ENCODE measurements at places on chromosomes 3 and 15.

GRCh38 chr15:82951472-82952157 is 905 bp downstream of the HOMER2 start:
- DNase-seq: no peak

DNA sequence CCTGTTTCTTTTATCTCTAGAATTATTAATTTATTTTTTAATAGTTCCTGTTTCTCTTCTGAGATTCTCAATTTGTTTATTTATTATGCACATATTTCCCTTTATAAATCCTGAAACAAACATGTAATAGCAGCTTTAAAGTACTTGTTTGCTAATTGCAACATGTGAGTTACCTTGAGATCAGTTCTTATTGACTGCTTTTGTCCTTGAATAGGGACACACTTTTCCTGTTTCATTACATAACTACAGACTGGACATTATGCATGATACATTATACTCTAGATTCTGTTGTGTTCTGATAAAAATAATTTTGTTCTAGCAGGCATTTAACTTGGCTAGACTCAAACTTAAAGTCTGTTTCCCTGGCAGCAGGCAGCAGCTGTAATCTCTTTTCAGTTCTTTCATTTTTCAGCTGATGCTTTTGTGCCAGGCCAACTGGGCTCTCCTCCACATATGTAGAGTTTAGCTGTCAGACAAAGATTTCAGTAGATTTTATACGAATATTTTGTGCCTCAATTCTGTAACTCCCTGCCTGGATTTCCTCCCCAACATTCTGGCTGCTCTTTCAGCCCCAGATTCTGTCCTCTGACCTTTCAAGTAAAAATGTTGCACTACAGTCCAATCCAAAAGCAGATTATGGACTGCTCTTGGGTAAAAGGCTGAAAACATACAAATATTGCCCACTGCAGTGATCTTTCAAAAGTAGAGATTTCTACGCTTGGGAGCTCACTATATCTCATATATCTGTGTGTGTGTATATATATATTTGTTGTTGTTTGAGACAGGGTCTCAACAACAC is 41.9 kb downstream of the PCOLCE2 start:
- no peak for DNase-seq

GRCh38 chr15:85504749-85505676 is 124.6 kb downstream of the AKAP13 start:
- DNase-seq: no peak

DNA sequence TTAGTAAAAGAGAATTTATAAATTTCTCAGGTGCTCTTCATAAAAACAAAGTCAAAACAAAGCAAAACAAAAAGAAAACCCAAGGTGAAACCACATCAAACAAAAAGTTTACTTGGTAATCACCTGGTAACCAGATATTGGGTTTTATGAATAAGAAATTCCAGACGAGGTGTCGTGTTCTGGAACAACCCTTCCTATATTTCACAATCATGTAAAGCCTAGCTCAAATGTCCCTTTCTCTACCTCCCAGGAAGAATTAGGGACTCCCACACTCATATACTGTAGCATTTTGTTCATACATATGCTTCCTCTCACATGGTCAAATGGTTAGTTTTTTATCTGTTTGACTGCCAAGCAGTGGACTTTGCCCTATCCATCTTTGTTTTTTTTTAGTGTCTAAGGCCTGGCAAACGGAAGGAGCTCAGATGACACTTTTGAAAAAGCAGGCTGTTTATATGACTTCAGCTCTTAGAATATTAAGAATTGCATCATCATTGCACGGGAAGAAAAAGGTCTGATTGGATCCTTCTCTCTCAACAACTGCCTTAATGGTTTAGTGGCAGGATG is 326.7 kb upstream of the TBL1XR1 start:
- DNase-seq: no peak

DNA sequence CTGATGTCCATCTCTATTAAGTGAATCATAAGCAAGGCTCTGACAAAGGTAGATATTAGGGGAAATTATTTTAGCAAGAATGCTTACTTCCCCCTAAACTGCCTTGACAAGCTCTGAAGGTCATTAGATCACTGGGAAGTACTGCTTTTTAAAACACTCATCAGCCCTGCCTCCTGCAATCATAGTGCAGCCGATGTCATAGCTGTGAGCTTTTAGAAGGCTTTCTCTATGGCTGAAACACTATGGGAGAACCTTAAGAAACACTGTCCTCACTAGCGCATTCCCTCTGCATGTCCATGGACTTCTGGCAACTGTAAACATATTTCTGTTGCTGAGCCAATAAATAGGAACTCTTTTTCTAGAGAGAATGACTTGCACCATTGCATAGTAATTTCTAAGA is 38.7 kb upstream of the PTPRG start:
- DNase-seq: no peak

GRCh38 chr15:76809412-76810103 is 95.6 kb downstream of the SCAPER start:
- DNase-seq: no peak

GRCh38 chr3:99191186-99191585 is 289.7 kb upstream of the DCBLD2 start:
- no peak for DNase-seq

DNA sequence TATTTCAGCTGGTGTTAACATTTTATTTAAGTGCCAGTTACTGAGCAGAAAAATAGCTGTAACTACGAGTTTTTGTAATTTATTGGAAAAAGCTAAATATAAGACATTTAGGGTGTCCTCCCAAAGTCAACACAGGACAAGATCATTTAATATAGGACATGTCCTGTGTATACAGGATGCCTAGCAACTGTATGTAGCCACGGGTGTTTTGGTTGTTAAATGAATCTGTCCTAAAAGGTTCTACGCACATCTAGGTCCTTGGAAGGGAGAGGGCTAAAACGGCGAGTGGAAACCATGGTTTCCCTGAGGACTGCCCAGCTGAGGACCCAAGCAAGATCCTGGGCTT is 565 bp upstream of the ZNF621 start:
- no peak for DNase-seq

DNA sequence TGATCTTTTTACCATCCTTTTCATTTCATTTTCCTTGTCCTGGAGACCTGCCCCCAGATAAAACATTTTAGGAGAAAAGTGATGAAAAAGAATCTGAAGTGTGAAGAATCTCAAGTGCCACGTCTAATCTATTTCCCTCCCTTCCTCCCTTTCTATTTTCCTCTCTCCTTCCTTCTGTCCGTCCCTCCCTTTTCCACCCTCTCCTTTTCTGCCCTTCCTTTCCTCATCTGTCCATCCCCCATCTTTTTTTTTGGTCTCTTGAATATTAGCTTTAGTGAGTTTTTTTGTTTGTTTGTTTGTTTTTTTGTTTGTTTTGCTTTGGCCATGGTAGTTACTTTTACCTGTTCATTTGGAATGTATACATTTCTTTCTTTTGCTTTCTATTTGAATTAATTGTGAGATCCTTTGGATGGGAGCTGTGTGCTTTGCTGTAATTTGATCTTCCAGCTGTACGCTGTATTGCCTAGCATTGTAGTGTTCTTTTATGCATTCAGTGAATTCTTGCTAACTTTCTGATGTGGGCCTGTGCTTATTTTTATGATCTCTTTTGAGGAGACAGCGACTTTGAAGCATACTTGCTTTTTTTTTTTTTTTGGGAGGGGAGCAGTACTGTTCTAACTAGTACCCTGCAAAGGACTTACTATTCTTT is 19.2 kb downstream of the CDIN1 start:
- DNase-seq: no peak

- DNase-seq: no peak
Observed at GRCh38 chr3:122409446-122409845, 6.4 kb downstream of the WDR5B start.

DNA sequence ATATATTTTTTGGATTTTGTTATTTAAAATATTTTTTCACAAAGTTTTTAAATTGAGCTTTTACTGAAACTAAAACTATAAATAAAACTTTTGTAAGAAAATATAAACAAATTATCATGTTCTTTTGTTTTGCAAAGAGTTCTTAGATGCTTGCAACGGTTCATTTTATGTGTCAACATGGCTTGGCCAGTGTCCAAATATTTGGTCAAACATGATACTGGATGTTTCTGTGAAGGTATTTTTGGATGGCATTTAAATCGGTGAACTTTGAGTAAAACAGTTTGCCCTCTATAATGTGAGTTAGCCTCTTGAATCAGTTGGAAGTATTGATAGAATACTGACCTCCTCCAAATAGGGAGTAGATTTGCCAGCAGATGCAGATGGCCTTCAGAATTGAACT is 612.6 kb upstream of the NECTIN3 start:
- DNase-seq: no peak

DNA sequence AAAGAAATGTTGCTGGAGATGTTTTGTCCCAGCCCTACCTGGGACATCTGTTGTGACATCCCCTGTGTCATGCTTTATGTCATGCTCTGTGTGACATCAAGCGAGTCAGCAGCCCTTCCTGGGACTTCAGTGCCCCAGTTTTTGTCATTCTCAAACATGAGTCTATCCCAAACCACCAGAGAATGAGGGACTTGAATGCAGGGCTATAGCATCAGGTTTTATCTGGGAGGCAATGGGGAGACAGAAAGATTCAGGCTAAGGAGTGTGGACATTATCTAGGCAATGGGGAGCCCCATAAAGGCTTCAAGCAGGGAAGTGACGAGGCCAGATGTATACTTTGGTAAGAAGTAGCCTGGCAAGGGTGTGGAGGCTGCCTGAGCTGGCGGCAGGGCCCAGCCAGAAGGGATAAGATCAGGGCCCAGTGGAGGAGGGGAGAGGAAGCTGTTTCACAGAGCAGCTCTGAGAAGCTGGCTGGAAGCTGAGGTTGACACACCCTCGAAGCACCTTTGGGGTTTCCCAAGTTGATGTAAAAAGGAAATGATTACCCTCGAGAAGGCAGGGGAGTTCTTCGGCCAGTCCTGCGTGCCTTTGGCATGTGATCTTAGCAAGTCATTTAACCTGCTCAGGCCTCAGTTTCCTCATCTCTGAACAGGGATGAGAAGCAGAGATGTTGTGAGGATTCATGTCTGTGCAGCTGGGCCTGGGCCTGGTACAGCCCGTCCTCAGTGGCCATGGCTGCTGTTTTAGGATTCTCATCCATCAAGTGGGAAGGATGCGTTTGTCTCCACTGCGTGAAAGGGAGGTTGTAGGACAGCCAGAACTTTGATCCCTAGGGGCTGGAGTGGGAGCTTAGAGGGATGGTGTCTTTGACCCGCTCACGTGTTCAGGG is 34.3 kb downstream of the IRAK2 start:
- DNase-seq: peak; percentile 76

DNA sequence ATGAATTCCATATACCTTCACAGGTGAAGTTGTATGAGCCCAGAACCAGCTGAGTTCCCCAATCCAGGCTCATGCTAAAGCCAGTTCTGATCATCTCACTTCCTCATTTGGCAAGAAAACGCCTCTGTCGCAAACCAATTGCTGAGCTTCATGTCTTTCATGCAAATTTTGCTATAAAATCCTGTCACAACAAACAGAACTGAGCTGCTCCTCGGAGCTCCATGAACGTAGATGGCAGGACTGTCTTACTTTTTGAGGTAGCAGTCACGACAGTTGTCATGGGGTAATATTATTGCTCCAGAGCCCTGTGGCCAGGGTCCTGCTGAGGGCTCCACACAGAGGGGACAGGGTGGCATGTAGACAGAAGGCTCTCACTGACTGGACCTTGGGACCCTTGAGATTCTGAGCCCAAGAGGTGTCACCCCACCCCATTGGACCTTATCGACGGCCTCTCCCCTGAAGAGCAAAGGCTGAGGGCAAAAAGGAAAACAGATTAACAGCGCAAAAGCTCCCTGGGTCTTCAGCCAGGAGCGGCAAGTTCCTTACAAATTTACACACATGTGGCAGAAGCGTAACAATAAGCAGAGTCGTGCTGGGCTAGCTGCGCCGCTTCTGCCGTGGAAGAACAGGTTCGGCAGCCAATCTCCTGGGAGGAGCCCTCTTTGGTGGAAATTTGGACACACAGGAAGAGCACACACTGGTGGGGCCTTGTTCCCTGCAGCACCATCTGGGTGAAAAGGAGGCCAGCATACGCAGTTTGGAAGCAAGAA is 249.2 kb downstream of the OPA1 start:
- DNase-seq: no peak

GRCh38 chr3:141044695-141045641 is 6.2 kb upstream of the SPSB4 start:
- DNase-seq: no peak

DNA sequence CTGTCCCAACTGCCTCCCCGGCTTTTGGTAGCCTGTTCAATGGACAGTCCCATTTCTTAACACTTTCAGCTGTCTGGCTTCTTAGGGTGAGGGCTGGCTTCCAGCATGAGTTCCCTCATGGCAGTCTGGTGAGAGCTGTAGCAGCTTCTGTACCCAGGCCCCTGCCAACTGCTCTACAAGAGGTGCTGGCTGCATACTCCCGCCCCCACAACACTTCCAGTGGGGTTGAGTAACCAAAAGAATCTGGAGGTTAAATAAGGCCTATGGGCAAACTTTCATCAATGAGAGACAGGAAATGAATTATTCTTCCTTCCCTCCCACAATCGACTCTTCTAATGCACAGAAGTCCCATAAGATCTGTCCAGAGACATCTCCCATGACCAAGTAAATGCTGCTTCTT is 145.0 kb downstream of the NEK10 start:
- no peak for DNase-seq
